ENCODE measurements at places on chromosomes 5 and 9. TPM values are rescaled to one million over a fixed set of nuclear protein-coding genes. Genes with fewer than 3 reads are reported as not detected.

- DNase-seq, result peak; percentile 78
These were observed 140.4 kb downstream of the AUH start for GRCh38 chr9:91221332-91221731.

DNA sequence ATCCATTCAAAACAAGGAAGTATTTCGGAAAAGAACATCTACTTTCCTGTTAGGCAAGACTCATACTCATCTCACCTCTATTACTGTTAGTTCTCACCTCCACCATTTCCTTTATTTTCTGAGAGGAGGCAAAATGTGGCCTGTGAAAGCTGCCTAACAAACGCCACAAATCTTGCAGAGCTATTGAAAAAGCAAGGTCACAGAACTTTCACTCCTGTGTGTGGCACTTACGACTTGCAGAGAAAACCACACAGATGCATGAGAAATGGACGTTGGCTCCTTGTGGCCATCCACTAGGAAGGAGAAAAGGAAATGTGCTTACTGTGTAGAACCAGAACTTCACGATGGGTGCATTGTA is 195.8 kb upstream of the KLF9 start:
- no peak for DNase-seq

- DNase-seq, result peak; percentile 67
These were observed 72.9 kb upstream of the SHB start for GRCh38 chr9:38141746-38142591.

GRCh38 chr9:98940276-98940675 is 3.4 kb upstream of the COL15A1 start:
- no peak for DNase-seq

- peak; percentile 59 for DNase-seq
These were observed 219.0 kb downstream of the AOPEP start for GRCh38 chr9:94945197-94946144.

- no peak for DNase-seq
These were observed 188.7 kb upstream of the S1PR3 start for GRCh38 chr9:88802533-88802932.

GRCh38 chr9:8555762-8556500 is 756.4 kb upstream of the DMAC1 start:
- DNase-seq, result no peak

- no peak for DNase-seq
These were observed 40.2 kb upstream of the LPAR1 start for GRCh38 chr9:111078391-111079038.

DNA sequence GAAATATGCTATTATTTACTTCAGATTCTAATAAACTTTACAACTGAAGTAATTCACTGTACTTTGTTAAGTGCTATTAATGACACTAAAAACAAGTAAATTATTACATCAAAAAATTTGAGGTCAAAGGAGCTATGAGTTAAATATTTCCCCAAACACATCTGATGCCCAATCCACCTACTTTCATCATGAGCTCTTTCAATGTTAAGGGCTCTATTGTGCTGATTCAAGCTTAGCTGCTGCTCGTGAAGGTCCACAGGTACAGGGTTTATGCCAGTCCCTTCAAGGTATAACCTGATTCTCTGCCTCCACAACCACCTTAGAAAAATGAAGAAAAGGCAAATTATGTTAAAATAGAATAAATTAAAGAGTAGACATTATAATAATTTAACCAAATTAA is 24.2 kb downstream of the NADK2 start:
- DNase-seq, result no peak

- no peak for DNase-seq
These were observed 29.3 kb downstream of the COL23A1 start for GRCh38 chr5:178560911-178561310.

DNA sequence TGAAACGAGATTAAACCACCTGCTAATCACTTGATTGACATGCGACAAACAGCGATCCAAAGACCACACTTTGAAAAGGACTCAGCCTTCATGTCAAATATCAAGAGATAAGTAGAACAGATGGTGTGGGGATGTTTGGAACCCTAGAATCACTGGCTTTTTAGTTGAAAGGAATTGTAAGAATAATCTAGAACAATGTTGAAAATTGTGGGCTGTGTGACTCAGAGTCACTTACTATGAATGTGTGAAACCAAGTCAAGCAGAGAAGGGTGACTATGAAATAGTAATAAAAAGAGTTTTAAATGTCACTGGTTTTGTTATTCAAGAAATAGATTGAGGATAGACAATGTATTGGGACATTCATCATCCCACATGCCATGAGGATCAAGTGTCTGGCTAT is 14.1 kb upstream of the C1QTNF3 start:
- DNase-seq, result no peak

GRCh38 chr5:958701-959571 is 49.7 kb upstream of the NKD2 start:
- peak; percentile 58 for DNase-seq

DNA sequence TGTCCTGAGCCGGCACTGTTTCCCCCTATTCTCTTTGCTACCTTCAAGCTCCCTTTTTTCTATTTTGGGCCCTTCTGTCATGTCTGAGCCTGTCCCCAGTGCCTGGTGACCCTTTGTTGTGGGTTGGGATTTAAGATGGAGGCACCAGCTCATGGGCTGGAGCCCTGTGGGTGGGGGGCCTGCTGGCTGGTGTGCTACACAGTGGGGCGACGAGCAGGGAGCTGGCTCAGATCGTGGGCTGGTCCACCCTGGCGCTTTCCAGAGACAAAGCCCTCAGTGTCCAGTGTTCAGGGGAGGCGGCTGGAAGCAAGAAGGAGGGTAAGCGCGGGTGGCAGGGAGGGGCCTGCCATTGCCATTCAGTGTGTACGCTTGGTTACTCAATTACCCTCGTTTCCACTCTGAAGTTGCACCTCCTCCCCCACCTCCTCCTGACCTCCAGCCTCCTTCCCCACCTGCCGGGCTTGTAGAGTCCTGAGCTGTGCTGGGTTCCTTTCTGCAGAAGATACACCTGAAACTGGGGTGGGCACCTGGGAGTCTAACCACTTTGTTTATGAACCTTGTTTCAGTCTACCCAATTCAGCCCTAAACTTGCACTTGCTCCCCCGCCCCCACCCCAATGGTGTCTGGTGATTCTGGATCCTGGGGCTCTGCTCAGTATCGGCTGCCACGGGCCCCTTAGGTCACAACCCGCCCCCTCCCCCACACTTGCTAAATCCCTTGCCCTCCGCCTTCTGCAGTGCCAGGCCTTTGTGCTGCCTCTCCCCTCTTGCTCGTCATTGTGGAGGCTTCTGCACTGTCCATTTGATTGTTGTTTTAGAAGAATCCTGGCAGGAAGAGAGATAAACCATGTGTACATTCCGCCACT is 49.9 kb downstream of the MVB12B start:
- DNase-seq, result peak; percentile 43

The GPRIN1 gene
- 15.6 TPM for total RNA-seq

The ANXA2R gene
- total RNA-seq, result 2.5 TPM

The CNTNAP3 gene
- not detected for total RNA-seq
